ENCODE measurements at places on chromosomes 7 and 10.

DNA sequence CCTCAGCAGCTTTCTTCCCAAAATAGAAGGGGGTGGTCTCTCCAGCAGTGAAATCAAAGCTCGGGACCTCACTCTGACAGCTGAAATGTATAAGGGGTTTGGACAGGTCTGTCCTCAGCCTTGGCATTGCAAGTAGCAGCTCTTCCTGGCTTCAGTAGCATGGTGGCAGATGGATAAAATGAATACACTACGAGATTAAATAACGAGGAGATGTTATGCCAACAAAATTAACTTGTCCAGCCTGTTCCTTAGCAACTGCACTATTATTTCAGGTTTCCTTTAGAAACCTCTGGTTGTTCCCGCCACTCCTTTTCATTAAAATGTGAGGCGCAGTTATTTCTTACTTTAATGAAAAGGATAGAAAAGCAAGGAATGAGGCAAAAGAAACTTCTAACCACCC, 24.9 kb downstream of the PRLHR start:
- DNase-seq = no peak

DNA sequence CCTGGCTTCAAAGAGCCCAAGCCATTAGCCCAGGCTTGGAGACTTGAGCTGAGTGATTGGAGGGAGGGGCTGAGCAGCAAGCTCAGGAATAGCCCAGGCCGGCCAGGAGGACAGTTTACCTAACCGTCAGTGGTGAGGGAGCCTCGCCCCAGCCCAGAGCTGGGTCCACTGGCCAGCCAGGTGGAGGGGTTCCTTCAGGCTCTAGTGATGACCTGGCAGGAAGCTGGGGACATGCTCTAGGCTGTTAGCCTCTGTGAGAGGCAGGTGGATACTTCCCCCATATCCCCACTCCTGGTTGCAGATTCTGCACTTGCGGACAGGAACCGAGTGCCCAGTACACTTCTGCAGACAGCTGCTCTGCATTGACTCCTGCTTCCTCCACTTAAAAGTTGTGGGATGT, 61.2 kb upstream of the ANTXRL start:
- DNase-seq = no peak

GRCh38 chr10:85492684-85493083, 873.9 kb downstream of the GRID1 start:
- DNase-seq = no peak

DNA sequence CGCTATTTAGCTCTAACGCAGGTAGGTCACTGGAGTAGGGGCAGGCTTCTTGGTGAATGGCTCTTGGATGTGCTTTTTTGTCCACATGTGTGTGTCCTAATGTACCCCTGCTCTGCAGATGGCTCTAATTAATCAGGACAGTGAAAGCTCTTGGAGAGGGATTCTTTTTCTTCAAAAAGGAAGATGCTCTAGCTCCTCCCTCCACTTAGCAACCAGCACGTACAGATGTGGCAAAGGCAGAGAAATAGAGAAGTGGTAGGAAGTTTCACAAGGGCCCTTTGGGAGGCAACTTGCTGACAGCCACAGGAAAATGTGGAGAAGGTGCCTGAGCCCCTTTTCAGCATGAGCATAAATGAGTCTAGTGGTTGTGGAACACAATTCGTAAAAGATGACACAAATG, 221.7 kb downstream of the PLXNA4 start:
- no peak for DNase-seq

DNA sequence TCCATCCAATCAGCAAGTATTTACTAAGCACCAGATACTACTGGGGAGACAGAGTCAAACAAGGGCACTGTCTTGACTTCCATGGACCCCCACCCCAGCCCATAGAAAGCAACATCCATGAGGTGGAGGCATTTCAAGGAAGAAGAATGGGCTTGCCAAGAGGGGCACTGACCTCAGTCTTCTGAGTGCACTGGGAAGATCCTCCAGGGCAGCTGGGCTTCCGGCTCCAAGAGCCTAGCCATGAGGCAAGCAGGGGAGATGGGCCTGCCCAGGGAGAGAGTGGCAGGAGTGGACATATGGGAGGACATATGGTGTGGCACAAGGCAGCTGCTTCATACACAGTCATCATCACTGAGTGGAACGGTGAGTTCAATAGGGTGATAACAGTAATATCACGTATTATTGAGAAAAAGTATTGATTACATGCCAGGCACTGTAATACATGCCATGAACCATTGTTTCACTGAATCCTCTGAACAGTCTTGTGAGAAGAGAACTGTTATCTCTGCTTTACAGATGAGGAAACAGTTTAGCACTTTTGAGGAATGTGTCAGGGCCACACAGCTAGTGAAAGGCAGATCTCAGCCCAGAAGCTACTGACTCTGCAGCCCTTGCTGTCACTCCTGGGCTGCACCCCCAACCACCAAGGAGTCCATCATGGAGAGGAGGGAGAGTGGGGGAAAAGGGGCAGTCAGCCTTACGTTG, 331.7 kb upstream of the ZMIZ1 start:
- DNase-seq = no peak

- DNase-seq = no peak
These were observed 44.2 kb upstream of the TNS3 start for GRCh38 chr7:47625861-47626715.

DNA sequence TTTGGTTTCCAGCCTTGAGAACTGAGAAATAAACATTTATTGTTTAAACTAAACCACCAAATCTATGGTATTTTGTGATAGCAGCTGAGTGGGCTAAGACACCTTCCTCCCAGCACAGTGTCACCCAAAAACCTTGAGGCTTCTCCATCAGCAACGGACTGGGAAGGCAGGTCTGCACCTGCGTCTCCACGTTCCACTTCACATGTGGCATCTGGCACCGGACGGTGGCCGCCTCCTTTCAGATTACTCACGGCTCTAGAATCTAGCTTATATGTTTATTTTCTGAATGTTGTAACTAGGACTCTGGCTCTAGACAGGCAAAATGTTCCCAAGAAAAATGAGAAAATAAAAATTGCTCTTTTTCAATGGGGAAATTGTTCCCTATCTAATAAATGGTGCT, 201.0 kb downstream of the ADARB2 start:
- DNase-seq = no peak

All from CD4-positive, alpha-beta T cell treated with Interferon alpha-2 for 1 hour (primary cell).